OCI-LY7 (cell line): ENCODE measurements at places on chromosomes 6 and 20. TPM values are rescaled to one million over a fixed set of nuclear protein-coding genes. Genes with fewer than 3 reads are reported as not detected.

DNA sequence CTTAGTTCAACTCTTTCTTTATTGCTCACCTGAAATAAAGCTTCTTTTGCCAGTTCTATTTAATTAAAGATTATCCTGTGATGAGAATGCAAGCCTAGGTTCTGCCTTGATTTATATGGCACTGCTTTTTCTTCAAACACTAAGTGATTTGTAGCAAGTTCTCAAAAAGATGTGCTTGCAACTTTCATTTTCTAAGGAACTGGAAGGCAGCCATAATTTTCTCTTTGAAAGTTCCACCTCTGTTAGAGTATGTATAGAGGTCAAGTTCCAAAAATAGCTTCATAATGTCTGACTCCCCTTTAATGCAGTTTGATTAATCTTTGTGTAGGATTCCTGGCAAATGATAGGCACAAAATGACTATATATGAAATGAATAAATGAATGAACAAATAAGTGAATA is 528.3 kb upstream of the FLRT3 start:
- no peak for DNase-seq

DNA sequence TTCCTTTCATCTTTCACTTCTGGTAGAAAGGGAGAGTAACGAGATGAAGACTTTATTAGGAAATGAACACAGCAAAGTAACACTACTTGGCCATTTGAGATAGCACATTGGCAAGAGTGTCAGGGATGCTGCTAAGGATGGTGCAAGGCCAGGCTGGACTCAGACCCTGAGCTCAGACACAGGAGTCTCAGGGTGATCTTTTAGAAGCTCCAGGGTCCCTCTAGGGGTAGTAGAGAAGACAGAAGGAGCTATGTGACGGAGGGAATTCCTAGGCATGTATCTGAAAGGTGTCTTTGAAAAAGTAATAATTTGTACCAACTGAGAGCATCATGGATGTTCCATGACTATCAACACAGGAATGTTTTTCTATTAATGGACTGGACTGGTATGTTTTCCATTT is 436.5 kb downstream of the DHX35 start:
- DNase-seq = no peak

KIF25 gene
- not detected in 2 replicates for total RNA-seq

DNA sequence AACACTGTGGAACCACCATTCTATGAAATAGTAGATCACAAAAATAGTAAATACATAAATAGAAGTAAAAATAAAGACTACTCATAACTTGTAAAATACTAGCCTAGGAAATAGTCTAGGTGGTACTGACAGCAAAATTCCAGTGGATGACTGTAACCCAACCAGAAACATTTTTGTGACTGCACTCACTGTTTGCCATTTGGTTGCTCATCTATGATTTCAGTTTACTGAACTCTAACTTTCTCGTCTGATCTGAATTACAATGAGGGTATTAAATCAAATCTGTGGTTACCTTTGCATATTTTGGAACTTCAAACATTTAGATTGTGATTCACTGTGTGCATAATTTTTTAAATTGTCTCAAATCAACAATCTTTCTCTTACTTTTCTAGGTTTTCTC is 151.1 kb downstream of the KHDC1L start:
- no peak for DNase-seq

ADAM33 gene
- total RNA-seq = not detected in 2 replicates

ATP9A gene
- 0.67 and 0.70 TPM in 2 replicates for total RNA-seq

MPIG6B gene
- total RNA-seq = not detected in 2 replicates

OOEP gene
- not detected in 2 replicates for total RNA-seq

DNA sequence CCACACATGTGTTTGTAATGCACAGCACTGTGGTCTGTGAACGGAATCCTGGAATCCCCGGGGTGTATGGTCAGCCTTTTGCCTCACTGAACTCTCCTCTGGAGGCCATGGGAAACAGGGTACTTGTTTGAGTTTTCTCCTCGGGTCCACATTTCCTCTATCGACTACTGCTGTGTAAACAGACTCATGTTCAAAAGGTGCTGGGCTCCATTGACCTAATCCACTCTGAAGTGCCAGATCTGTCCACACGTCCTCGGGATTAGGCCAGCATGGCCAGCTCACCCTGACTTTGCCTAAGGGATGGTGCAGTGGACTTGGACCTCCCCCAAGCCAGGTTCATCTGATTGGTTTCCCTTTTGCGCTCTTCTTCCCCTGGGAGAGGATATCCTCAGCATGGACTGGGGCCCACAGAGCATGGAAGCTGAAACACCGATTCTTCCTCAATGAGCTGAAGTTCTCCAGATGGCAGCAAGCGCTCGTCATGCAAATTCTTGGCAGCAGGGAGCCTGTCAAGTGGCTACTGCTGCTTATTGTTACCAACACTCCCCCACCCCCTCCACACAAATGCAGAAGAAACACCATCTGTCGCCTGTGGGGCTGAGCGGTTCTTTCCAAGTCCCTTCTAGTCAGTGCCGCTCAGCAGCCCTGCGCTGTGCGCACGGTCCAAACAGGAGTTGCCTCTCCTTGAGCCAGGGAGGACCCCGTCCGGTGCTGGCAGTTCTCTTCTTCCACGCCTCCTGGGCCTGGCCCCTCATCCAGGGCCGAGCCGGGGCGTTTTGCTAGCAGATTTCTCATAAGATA is 292.6 kb upstream of the MARCKS start:
- DNase-seq = no peak
